ENCODE measurements at places on chromosomes 1 and 21. TPM values are rescaled to one million over a fixed set of nuclear protein-coding genes. Genes with fewer than 3 reads are reported as not detected.

GRCh38 chr1:87394982-87395381, 66.3 kb downstream of the LMO4 start:
- DNase-seq, result no peak

PUM1 gene
- total RNA-seq, result 190 TPM

TMPRSS2 gene
- total RNA-seq, result not detected

GRCh38 chr1:17307946-17308345, at the start of gene PADI4:
PADI4 (plus strand) TSS chr1:17308197; CDS start chr1:17308223, 26 bp downstream.
- DNase-seq, result no peak

DNA sequence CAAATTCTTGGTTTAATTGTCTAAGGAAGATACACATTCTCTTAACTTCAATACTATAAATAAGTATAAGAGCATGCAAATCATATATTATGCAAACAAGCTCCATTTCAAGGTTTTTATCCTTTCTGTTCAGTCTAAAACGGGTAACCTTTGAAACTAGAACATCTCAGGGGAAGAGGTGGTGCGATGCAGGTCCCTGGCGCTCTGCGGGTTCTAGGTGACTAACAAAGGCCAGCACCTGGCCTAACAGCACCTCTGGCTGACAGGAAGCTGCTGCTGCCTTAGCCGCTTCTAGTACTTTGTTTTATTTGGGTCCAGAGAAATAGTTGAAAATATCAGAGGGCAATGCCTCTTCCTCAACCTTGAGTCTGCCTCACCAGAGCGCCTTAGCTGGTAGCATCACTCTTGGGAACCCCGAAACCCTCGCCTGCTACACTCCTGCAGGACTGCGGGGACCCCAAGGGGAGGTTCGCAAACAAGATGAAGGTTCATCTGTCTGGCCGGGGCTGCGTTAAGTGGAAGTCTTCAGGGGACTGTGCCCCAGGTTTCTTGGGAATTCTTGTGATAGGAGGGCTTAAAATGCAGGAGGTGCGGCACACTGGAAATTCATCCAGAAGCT, 45.5 kb downstream of the PRDM15 start:
- no peak for DNase-seq

DNA sequence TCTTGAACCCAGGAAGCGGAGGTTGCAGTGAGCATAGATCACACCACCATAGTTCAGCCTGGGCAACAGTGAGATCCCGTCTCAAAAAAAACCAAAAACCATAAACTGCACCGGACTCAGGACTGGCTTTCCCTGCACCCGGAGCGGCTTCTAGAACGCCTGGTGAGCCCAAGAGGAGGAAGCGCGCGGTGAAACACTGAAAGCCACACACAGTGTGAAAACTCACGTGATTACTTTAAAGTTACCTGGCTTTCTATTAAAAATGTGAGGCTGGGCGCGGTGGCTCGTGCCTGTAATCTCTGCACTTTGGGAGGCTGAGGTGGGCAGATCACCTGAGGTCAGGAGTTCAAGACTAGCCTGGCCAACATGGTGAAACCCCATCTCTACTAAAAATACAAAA, 7.0 kb upstream of the TRAPPC10 start:
- no peak for DNase-seq

DNA sequence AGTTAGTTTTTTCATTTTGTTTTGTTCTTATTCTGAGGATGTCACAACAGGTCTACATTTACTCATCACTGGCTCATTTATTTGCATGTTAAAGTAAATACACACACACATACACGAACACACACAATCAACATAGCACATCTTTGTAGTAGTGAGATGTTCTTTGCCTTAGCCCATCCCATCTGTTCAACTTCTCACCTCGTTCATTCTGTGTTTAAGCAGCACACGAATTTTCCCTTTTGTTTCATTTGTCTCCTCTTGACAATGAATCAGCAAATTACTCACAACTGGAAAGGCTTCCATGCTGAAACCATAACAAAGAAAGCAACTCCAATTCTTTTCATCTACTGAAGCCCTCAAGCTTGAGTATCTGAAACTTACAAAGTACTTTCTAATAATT, 133.3 kb upstream of the CHRM3 start:
- no peak for DNase-seq

- no peak for DNase-seq
Measured at GRCh38 chr1:54601730-54602129, 21.6 kb downstream of the FAM151A start.

DNA sequence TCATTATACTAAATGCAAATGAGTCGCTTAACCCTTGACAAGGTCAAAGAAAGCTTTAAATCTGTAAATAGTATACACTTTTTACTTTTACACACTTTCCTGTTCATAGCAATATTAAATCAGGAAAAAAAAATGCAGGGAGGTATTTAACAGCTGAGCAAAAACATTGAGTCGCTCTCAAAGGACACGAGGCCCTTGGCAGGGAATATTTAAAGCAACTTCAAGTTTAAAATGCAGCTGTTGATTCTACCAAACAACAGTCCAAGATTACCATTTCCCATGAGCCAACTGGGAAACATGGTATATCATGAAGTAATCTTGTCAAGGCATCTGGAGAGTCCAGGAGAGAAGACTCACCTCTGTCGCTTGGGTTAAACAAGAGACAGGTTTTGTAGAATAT, 62.7 kb downstream of the CAPN2 start:
- no peak for DNase-seq

SPRR2A gene
- not detected for total RNA-seq

DNA sequence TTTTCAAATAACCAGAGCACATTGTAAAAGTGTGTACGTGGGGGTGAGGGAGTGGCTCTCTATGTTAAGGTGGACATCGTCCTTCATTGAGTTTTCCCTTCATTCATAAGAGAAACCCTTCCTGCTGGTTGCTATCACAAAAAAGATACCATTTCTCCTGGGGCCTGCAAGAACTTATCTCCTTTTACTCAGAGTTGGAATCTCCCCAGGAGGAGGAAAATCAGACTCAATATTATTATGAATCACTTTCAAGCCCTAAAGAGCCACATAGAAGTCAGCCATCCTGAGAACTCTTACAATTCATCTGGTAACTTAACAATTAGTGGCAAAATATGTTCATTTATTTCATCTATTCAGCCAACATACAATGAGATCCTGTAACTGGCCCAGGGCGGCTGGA, 27.1 kb upstream of the TGFBR3 start:
- DNase-seq, result no peak

- no peak for DNase-seq
Measured at GRCh38 chr1:245589906-245590305, 435.1 kb downstream of the KIF26B start.

C1QA gene
- total RNA-seq, result not detected

RPE65 gene
- total RNA-seq, result not detected

UBASH3A gene
- total RNA-seq, result 63.4 TPM

S100A14 gene
- total RNA-seq, result not detected

- DNase-seq, result peak; percentile 67
Measured at GRCh38 chr1:154546264-154547063, 12.0 kb downstream of the UBE2Q1 start.

DNA sequence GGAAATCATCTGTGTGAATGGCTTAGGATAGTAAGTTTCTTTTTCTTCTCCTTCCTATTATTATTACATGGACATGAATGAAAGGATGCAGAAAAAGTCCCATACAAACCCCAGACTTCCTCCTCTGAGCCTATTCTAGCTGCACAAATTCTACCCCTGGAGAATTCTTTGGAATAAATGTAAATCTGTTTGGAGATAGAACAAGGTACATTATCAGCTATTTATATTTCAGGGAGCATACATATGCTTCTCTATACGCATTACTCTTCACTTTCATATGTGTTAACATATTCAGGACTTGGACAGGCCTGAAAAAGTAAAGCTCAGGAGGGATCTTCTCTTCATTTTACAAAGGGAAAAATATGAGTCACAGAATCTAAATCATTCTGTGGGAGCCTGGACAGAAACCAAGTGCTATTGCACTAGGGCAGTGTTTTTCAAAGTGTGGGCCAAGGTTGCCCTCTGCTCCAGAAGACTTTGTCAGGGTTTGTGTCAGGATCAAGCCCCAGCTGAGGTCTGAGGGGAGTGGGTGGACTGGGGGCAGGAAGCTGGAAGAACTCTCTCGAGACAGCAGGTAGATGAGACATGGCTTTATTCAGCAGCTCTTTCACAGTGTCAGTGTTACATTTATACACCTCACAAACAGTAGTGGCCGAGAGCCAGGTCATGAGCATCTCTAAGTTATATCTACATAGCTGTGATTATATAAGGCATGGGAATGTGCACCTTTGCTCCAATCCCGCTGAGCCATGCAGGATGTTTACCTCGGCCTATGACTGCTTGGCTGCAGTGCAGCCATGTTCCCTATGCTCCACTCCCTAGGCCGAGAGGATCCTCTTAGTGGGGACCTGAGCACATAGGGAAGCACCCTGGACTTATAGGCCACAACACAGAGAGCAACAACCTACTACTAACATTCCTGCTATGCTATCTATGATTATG, 114.3 kb downstream of the GDAP2 start:
- no peak for DNase-seq

GIPC2 gene
- total RNA-seq, result 0.08 TPM

GRCh38 chr21:21387916-21388315, 389.7 kb downstream of the NCAM2 start:
- no peak for DNase-seq

SLC22A15 gene
- total RNA-seq, result not detected

DNA sequence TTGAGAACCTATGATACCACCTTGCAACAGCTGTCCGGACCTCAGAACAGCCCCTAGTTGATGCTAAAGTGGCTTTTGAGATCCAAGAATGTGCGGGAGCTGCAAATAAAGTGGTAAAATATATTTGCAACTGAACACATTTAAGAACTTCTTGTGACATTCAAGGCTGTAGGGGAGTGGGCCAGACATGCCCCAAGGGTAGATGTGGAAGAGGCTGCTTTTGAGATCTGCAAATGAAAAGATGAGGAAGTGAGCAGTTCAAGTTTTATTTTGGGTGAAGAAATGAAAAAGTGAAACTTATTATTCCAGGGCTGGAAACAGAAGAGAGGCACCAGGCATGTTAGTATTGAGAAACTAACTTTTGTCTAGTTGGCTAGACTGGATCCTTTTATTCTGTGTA, 359.5 kb upstream of the PLXNA2 start:
- no peak for DNase-seq

CR1L gene
- total RNA-seq, result not detected

GRCh38 chr1:59292562-59292961, 4.3 kb upstream of the FGGY start:
- DNase-seq, result peak; percentile 22

MARK1 gene
- total RNA-seq, result not detected

GRCh38 chr1:201938440-201939035, 7.8 kb downstream of the LMOD1 start:
- no peak for DNase-seq

NCAM2 gene
- not detected for total RNA-seq

CFAP45 gene
- 7.1 TPM for total RNA-seq

NTPCR gene
- total RNA-seq, result 3.9 TPM

DNA sequence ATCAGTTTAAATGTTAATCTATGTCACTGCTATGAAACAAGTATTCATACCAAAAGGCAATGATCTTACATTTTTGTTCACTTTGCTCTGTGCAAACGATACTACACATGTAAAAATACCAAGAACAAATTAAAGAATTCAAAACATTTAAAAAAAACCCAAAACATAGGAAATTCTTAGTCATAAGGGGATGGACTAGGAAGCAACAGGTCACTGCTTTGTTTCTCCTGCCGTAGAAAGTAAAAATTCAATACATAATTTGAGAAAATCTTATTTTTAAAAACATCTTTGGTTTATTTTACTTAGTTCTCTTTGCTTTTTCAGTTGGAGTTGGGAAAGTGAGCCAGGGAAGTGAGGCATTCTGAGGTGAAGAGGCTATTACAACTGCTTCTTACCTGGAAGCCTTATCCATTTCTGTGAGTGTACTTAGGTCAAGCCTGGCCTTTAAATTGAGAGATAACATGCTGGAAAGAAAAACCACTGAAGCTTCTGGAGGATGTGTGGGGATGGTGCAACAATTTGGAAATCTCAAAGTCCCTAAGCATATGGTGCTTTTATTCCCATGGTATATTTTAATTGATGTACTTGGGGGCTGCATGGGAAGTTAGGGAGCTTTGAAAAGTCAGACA, 183.5 kb downstream of the CDC42BPA start:
- no peak for DNase-seq

- no peak for DNase-seq
Measured at GRCh38 chr1:76866566-76866965, 714 bp upstream of the ST6GALNAC5 start.

DNA sequence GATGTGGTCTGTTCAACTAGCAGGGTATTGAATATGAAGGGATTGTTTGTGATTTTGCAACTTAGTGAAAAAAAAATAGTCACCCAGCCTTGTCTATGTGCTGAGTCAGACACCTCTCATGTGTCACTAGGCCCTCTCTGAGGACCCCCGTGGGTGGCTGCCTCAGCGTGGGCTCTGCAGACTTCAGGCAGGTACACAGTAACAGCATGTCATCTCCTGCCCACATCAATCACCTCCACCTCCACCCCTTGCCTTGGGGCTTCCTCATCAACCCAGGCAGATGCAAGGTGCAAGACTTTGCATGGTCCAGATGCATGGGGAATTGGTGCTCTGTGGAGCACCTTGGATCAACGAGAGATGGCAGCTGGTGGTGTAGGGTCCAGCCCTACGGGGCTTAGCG, 23.9 kb downstream of the PCP4 start:
- DNase-seq, result no peak

DNA sequence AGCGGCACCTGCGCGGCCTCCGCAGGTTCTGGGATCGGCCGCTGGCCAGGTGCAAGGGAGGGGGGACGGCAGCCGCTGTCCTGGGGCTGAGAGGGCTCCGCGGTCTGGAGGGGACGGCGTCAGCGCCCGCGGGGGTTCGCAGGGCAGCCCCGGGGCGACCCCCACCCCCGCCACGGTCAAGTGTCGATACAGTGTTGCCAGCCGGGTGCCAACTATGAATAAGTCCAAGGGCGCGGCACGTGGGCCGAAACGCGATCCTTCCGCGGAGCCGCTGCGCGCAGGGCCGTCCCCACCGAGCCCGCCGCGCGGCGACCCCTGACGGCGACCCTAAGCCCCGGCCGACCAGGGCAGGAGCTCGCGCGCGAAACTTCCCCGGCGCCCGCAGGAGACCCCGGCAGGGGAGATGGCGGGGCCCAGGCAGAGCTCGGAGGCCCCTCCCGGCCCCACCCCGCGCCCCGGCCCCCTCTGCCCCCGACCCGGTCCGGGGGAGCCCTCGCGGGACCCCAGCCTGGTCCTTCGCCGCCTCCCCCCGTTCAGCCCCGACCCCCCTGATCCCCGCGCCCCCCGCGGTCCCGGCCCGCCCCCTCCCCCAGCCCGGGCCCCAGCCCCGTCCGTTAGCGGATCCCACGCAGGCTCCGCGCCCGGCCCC, 586 bp upstream of the AGPAT3 start:
- DNase-seq, result no peak

CACNA1S gene
- total RNA-seq, result not detected

PLEKHG5 gene
- 4.0 TPM for total RNA-seq

DRAXIN gene
- 0.08 TPM for total RNA-seq

GUCA2B gene
- not detected for total RNA-seq

TSPEAR gene
- not detected for total RNA-seq

DNA sequence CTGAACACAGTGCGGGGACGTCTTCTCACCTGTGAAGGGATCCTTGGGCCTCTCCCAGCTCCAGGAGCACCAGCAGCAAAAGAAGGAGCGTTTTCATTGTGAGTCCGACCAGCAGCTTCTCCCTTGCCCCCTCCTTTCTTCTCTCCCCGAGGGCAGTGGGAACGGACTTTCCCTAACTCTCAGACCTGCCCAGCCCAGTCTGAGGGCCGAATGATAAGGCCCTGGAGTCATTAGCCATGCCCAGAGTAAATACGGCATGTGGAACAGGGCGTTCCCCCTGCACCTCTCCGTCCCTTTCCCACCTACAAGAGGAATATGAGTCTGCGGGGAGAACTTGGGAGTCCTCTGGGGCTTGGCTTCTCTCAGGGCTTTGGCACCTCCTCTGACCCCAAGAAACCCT, at the start of gene CTSE:
Gene CTSE (minus strand): TSS at position 201 of the 400 bp plus-strand sequence. CDS start 104 bp downstream, at position 97.
- DNase-seq, result no peak

All from CD8-positive, alpha-beta T cell (primary cell).